ENCODE measurements at places on chromosomes 11 and 22. TPM values are rescaled to one million over a fixed set of nuclear protein-coding genes. Genes with fewer than 3 reads are reported as not detected.

GRCh38 chr22:49626361-49627216, 201.1 kb downstream of the BRD1 start:
- H3K27me3 ChIP-seq = no peaks in the 10 kb centered on the region
- no peaks in the 10 kb centered on the region for H3K36me3 ChIP-seq
- no peak for DNase-seq
- no peak overlapping the region for H3K27ac ChIP-seq
- no peak overlapping the region for H3K4me3 ChIP-seq
- H3K4me1 ChIP-seq = no peaks in the 10 kb centered on the region

DNA sequence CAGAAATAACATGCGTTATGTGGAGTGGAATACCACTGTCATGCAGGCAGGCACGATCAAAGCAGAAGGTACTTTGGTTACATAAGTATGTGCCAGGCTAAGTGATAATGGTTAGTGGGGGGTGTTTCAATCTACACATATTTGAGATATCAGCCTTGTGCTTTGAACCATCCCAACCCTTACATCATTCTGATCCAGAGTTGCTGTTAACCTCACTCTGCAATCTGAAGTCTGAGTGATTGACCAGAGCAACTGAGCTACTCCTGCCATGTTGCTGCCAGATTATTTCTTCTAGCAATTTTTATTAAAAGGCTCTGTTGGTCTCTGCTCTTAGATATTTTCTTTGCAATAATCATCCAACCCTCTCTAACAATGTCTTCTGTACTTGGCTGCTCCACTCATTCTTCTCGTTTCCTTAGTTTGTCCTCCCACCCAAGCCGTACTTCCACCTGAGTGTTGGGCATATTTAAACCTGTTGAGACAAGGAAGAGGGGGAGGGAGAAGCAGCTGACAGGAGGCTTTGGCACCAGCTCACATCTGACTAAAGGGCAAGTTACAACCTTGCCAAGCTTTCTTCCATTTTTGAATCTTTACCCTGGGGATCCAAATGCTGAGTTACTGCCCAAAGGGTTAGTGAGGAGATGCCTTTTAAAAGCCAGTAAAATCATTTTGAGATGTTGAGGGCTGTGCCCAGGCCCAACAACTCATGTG, 114.1 kb upstream of the SESN3 start:
- H3K4me1 ChIP-seq = peaks cover 10% of the 10 kb centered on the region
- no peak overlapping the region for H3K4me3 ChIP-seq
- no peak overlapping the region for H3K27ac ChIP-seq
- H3K36me3 ChIP-seq = peaks cover 2% of the 10 kb centered on the region
- H3K27me3 ChIP-seq = peaks cover 16% of the 10 kb centered on the region

DNA sequence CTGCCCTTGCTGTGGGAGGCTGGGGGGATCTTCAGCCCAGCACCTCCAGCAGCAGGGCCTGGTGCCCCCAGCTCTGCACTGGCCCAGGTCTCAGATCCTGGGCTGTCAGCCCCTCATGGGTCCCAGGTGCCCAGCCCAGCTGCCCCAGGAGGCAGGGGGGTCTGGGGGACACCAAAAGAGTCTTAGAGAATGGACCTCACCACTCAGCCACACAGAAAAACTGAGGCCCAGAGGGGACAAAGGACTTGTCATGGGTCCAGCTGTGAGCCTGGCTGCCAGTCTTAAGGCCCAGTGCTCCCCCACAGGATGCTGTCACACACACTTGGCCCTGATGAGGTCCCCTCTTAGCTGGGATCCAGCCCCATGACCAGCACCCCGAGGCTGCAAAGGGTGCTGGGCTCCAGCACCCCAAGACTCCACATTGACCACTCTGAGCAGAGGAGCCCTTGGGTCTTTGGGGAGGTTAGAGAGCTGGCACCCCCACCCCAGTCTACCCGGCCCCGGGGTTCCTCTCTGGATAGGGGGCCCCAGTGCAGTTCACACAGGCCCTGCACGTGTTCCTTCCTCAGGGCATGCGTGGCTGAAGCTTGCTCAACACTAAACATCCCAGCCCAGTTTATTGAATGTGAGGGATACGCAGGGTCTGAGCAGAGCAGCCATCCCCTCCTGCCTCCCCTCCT, 54.4 kb downstream of the IGLL5 start:
- H3K27ac ChIP-seq = no peak overlapping the region
- no peak overlapping the region for H3K4me3 ChIP-seq

The SCN3B gene
- total RNA-seq = not detected

Data from activated CD8-positive, alpha-beta memory T cell treated with anti-CD3 and anti-CD28 coated beads, Interleukin-2, amount 10 ng/mL, durations not matched to agents 7 days and 5 days (primary cell).